Breast epithelium (tissue), 4 donors: ENCODE measurements at places on chromosomes 11 and 22.

- no peak for DNase-seq
- H3K4me1 ChIP-seq: no peaks in the 10 kb centered on the region
- H3K4me3 ChIP-seq: no peak overlapping the region
- no peak overlapping the region for H3K27ac ChIP-seq
- no peaks in the 10 kb centered on the region for H3K36me3 ChIP-seq
Measured at GRCh38 chr11:69804769-69805508, 14.3 kb downstream of the FGF3 start.

- H3K36me3 ChIP-seq: no peaks in the 10 kb centered on the region
- peak overlapping the region; percentile 40 for H3K27ac ChIP-seq
- H3K4me1 ChIP-seq: no peaks in the 10 kb centered on the region
- no peak for DNase-seq
- H3K4me3 ChIP-seq: no peak overlapping the region
Measured at GRCh38 chr22:19970031-19970478, 28.4 kb upstream of the TXNRD2 start.

- H3K27ac ChIP-seq: no peak overlapping the region
- DNase-seq: no peak
- H3K4me3 ChIP-seq: no peak overlapping the region
- no peaks in the 10 kb centered on the region for H3K27me3 ChIP-seq
Measured at GRCh38 chr11:68749229-68750123, 1.8 kb downstream of the TESMIN start.

DNA sequence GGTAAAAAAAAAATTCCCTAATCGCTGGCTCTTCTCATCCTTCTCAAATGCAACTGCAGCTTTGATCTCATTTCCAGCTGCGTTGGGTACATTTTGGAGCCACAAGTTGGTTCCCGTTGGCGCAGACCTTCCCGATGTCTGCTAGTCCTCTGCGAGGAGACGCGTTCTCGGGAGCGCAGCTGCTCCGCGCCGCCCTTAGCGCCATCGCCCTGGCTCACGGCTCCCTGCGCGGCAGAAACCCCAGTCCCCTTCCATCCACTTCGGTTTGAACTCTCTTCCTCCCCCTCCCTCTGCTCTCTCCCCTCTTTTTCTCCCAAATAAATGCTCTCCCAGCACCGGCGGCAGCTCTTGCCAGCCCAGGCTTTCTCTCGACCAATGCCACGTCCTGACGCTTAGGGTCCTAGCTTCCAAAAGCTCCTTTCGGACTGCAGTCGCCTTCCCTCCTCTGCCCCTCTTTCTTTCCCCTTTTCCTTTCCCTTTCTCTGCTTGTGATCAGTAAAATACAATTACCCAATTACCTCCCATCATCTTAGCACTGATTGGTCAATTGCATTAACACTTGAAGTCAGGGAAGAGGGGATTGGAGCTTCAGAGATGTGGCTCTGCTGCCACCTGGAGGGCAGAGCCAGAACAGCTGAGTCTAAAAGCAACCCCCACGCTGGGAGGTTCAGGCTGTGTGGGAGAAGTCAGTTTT, 1165.7 kb downstream of the LRRC4C start:
- peak overlapping the region; percentile 54 for H3K4me3 ChIP-seq
- H3K27ac ChIP-seq: peak overlapping the region; percentile 81
- H3K27me3 ChIP-seq: no peaks in the 10 kb centered on the region
- H3K4me1 ChIP-seq: no peaks in the 10 kb centered on the region
- no peaks in the 10 kb centered on the region for H3K36me3 ChIP-seq

- peaks cover 6% of the 10 kb centered on the region for H3K4me1 ChIP-seq
- H3K36me3 ChIP-seq: no peaks in the 10 kb centered on the region
- no peak for DNase-seq
- H3K27me3 ChIP-seq: no peaks in the 10 kb centered on the region
- no peak overlapping the region for H3K27ac ChIP-seq
- H3K4me3 ChIP-seq: no peak overlapping the region
Measured at GRCh38 chr11:47591764-47592163, 2.4 kb downstream of the C1QTNF4 start.

GRCh38 chr11:27460158-27460978, 12.2 kb downstream of the LGR4 start:
- no peak overlapping the region for H3K27ac ChIP-seq
- H3K36me3 ChIP-seq: no peaks in the 10 kb centered on the region
- H3K4me1 ChIP-seq: no peaks in the 10 kb centered on the region

GRCh38 chr11:120727752-120728151, 216.2 kb downstream of the GRIK4 start:
- no peak overlapping the region for H3K4me3 ChIP-seq
- H3K27ac ChIP-seq: no peak overlapping the region
- H3K4me1 ChIP-seq: no peaks in the 10 kb centered on the region
- H3K27me3 ChIP-seq: no peaks in the 10 kb centered on the region
